Activated CD8-positive, alpha-beta memory T cell treated with anti-CD3 and anti-CD28 coated beads for 4 hours (primary cell): ENCODE measurements at places on chromosomes 2 and 18.

DNA sequence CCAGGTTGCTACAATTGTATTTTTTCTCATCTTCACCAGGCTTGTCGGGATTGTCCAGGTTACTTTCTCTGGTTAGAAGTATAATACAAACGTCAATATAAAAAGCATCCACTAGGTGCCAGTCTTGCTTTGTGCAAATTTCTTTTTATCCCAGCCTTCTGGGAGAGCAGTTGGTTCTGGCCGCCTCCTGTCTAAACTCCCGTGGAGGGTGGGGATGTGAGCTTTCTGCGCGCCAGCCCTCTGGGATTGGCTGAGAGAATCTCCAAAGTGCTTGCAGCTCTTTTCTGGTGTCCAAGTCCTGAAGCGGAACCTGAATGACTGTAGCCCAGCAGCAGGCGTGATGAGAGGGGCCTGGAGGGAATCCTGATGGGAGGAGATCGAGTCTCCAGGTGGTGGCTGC lies 22.4 kb upstream of the TOGARAM2 start:
- no peak for DNase-seq

GRCh38 chr2:133992454-133992853 lies 261.4 kb upstream of the MGAT5 start:
- no peak for DNase-seq

DNA sequence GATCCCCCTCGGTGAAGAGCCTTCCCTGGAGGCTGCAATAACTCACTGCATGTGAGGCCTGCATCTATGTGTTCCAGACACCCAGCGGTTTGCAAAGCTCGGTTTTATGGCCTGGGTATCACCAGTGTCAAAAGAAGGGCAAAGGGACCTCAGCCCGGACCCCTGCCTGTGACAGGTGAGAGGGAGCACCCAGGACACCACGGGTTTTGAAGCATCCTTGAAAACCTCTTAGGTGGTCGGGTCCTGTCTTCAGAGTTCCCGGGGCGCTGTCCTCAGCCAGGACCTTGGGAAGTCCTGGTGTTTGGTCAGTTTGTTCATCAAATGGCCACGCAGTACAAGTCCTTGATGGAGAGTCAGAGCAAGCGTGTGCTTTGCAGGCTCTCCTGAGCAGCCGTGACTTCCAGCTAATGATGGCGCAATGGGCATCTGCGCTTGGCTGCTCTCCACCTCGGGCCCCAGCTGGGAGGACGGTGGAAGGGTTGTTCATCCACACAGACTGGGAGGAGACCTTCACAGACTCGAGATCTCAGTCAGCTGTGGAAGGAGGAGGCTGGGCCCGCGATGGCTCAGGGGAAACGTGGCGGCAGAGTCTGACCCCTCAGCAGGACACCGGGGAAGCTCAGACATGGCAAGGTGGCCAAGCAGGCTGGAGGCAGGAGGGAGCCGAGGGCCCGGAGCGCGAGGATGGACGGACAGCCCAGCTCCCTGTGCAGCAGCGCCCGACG lies 113.1 kb upstream of the GPC1 start:
- DNase-seq, result no peak

DNA sequence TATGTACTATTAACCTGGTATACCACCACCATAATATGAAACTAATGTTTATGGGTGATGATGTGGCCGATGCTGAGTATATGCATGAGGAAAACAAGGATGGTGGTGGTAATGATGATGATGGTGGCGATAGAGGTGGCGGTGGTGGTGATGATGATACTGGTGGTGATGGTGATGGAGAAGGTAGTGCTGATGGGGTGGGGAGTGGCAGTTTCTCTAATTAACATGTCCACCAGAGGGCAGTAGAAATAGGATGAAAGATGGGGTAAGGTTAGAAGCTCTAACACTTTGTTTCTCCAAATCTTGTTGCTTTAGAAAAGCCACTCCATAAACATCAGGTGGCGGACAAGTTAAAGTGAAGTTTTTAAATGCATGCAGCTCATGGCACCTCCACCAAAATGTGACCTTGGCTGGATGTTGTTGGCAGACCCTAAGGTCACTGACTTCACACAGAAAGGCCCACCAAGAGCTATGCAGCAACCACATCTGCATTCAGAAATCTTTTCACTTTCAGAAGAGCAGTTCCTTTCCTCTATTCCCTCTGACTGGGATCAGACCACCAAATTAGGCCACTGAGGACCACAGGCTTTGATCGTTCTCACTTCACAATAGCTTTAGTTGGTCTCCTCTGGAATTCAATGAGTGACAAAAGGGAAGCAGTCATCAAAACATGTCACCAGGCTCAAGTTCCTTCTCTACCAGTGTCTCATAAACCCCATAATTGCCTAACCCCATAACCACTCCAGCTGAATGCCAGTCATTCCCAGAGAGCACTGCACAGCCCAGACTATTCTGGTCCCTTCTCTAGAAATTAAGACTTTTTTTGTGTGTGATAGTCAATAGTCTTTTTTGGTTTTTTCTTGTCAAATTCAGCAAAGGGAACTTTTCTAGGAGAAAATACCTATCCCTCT lies 7.5 kb upstream of the BCL11A start:
- no peak for DNase-seq

GRCh38 chr2:98464772-98465310 lies 20.2 kb downstream of the INPP4A start:
- DNase-seq, result no peak

GRCh38 chr2:220653776-220654175 lies 918.3 kb downstream of the EPHA4 start:
- no peak for DNase-seq
